Omental fat pad (tissue), 4 donors: ENCODE measurements at places on chromosomes 11 and 22. TPM values are rescaled to one million over a fixed set of nuclear protein-coding genes. Genes with fewer than 3 reads are reported as not detected.

DNA sequence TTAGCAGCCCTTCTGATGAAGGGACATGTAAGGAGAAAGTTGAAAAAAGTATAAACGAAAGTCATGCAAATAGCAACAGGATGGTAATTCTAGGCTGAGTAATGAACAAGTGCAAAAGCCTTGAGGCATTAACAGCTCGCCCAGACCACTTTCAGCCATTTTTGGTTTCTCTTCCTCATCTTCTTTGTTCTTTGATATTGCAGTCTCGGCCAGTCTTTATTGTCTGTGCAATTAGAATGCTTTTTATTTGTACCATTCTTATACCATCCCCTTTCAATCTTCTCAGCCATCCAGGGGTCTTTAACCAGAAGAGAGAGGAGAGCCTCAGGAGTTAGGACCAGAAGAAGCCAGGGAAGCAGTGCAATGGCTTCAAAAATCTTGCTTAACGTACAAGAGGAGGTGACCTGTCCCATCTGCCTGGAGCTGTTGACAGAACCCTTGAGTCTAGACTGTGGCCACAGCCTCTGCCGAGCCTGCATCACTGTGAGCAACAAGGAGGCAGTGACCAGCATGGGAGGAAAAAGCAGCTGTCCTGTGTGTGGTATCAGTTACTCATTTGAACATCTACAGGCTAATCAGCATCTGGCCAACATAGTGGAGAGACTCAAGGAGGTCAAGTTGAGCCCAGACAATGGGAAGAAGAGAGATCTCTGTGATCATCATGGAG lies 7.3 kb downstream of the TRIM34 start:
- no peak for DNase-seq

DNA sequence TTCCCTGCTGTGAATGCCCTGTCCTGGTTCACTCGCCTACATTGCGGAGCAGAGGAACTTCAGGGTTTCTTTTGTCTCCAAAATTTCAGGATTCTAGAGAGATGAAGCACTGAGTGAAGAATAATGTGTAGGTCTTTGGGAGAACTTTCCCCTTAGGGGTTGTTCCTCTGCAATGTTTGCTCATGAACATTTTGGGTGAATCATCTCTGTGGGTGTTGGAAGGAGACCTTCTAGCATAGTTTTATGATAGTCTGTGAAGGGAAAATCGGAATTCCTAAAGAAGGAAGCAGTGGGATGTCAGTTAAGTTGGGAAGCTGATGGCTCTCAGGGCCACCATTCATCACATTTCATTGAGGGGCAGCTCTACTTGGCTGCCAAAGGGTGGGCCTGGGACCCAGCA lies 64.8 kb downstream of the MIAT start:
- no peak for DNase-seq

Gene CRYBB2
- total RNA-seq = not detected

Gene CHRM1
- total RNA-seq = not detected

DNA sequence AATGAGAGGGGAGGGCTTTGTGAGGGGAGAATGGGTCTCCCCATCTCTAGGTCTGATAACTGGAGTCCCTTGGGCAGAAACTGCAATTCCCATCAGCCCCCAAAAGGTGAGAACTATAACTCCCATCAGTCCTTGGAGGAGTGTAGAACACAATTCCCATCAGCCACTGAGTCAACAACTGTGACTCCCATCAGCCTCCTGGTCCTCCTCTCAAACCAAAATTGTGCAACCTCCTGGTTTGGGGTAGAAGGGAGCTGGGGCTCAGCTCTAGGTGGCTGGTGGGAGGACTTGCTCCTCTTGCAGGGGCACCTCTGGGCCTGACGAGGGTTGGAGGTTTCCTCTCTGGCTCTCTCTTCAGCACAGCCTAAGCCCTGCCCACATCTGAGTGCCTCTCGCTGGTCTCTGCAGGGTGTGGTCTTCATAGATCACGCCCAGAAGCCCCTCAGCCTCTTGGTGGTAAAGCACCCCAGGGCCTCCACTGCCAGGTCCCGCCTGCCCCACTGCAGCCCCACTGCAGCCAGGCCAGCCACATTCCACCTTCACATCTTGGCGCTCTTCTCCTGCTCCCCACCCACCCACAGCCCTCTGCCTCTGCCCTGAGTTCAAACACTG lies 18.5 kb downstream of the SLC22A12 start:
- no peak for DNase-seq

Gene USP2
- 18.7 TPM for total RNA-seq

- no peak for DNase-seq
Observed at GRCh38 chr11:133476570-133477250, 55.6 kb downstream of the OPCML start.

Gene HTR3B
- total RNA-seq = not detected

DNA sequence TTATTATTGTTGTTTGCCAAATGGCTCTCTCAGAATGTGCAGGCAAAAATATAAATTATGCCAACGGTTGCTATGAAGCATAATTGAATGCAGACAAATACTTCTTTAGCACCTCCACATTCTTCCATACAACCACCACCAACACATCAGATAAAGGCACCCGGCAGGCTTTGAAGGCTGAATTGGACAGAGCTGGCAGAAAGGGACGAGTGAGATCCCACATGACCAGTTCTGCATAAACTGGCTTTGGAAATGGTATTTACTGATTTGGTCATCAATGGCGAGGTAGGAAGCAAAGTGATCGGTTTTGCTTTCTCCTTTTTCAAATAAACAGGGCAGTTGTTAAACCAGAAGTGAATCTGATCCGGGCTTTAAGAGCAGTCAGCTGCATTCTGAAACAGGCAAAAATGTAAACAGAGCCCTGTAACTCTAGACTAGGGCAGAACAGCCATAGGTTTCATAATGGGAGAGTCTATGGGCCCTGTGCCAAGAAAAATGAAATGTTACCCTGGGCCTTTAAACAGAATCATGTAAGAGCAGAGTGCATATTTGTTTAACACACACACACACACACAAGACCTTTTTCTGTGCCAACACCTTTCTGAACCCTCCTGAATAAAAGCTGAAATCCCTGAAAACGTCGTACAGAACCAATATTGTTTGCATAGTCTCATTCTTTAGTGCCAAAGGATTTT lies 97.7 kb downstream of the MPPED2 start:
- no peak for DNase-seq

DNA sequence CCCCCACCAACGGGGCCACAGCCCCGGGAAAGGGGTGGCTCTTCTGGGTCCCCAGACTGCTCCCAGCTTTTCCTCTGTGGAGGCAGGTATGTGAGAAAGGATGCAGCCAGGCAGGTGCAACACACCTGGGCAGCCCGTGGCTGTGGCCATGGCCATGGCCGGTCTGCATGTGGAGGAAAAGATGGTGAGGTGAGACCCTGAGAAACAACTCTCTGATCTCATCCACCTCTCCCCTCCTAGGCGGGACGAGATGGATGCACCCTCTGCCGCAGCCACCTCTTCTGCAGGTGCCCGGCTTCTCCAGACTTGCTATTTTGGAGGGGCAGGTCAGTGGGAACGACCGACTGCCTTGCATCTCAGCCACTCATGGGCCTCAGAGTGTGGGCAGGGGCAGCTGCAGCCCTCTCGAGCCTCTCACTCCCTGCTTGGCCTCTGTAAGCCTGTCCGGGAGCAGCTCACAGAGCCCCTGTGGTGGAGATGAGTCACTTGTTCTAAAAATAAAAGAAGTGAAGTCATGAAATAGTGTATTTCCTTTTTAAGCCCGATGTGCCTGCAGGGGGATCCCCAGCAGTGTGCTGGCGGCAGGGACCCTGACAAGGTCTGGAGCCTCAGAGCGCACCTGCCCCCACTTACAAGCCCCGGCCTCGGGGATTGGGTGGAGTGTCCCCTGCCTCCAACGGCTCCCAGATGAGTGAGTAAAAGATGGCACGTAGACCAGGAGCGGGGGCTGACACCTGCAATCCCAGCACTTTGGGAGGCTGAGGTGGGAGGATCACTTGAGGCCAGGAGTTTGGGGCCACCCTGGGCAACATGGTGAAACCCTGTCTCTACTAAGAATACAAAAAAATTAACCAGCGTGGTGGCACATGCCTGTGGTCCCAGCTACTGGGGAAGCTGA lies 10.7 kb downstream of the SMIM38 start:
- no peak for DNase-seq

- DNase-seq = no peak
Observed at GRCh38 chr22:25482868-25483639, 81.4 kb upstream of the GRK3 start.

- no peak for DNase-seq
Observed at GRCh38 chr11:85495918-85496317, 131.2 kb downstream of the DLG2 start.

DNA sequence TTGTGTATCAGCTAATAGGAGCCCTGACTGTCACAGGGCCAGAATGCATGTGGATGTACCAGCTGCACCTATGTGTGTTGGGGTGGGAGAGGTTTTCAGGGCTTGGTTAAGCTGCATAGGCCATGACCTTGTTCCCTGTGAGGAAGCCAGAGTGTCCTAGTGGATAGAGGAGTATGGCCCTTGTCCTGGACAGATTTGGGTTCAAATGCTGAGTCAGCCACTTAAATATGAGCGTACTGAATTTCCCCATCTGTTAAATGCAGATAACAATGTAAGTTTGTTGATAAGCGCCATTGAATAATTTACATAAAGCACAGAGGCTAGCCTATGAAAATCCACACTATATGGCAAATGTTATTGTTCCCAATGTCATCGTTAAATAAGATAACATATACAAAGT lies 74.4 kb downstream of the PANX1 start:
- no peak for DNase-seq

DNA sequence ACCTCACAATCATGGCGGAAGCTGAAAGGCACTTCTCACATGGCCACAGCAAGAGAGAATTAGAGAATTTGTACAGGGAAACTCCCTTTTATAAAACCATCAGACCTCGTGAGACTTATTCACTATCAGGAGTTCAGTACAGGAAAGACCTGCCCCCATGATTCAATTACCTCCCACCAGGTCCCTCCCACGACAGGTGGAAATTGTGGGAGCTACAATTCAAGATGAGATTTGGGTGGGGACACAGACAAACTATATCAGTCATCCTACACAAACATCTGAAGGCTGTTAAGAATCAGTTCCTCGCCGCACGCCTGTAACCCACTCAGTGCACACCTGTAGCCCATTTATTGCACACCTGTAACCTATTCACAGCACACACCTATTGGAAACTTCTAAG lies 39.8 kb downstream of the CHST1 start:
- DNase-seq = no peak

GRCh38 chr11:63240791-63241379 lies 2.5 kb downstream of the SLC22A25 start:
- no peak for DNase-seq

Gene YPEL1
- total RNA-seq = 3.4 TPM

DNA sequence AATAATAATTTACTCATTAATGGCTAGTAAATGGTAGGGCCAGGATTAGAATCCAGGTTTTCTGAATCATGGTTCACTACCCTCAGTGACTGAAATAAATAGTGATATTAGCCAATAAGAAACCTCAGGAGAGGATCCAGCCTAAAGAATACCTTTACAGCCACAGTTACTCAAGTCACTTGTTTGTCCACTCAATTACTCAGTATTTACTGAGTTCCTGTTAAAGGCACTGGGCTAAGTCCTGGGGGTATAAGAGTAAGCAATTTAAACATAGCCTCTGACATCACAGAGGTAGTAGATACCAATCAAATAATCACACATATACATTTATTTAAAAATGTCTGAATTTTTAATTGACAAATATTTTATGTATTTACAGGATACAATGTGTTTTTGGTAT lies 56.8 kb upstream of the GAB2 start:
- no peak for DNase-seq

DNA sequence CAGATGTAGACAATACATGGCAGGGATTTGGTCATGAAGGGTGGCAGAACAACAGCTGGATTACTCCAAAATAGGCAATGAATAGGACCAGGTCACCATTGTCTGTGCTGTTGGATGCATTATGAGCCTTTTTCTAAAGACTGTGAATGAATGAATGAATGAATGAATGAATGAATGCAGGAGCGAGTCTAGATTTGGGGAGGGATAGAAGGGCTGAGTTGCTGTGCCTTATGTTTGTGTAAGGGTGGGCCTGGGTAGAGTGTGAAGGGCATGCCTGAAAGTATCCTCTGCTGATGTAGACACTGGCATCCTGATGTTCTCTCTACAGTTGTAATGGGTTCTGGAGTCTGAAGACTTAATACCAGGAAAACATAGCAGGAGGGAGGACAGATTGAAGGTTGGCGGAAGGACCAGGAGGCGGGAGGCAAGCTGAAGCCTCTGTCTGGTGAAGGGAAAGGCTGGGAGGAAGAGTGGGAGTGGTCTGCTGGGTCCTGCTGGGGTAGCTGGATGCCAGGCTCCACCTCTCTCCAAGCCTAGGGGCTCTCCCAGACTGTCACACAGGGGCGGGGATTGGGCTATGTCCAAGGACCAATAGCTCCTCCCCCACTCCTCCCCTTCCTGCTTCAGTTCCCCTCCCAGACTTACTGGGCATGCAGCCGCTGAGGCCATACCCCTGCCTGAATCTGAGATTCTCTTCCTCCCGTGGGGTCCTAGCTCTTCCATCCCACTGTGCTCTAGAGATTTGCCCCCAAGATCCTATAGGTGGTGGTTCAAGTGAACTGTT lies 4.8 kb downstream of the TRIM3 start:
- peak; percentile 63 for DNase-seq

DNA sequence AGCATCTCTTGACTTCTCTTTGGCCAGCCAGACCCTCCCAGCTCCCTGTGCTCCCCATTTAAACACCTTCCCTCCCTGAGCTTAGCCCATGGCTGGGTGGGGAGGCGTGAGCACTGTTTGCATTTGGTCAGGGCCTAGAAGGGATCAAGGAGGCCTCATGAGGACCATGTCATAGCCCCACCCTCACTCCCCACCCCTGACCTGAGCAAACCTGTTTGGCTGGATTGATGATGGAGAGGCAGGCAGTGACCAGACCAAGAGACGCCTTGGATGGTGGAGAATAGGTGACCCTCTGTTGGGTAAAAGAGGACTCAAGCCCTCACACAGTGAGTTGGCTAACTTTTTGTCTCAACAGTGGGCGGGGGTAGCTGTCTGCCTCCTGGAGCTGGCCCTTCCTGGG lies 49.9 kb downstream of the ST3GAL4 start:
- DNase-seq = no peak

DNA sequence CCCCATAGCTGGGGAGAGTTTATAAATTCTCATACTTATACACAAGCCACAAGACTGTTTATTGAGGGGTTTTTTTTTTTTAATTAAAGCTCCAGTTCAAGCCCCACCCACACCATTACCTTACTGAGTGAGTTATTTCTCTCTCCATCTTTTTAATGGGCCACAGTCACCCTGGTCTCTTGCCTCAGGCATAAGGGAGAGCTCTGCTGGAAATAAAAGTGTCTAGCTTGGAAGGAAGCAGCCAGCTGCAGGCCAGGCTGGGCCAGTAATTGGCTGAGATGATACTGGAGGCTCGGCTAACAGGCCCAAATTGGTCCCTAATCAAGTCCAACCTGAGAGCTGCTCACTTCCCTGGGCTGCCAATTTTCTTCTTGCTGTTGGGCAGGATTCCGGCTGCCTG lies 174.1 kb downstream of the INSC start:
- no peak for DNase-seq

- DNase-seq = no peak
Observed at GRCh38 chr22:31584804-31585160, 77.2 kb downstream of the PISD start.

Gene KCNC1
- total RNA-seq = not detected

Gene OR8G5
- not detected for total RNA-seq

Gene HOATZ
- not detected for total RNA-seq

- no peak for DNase-seq
Observed at GRCh38 chr11:69497221-69497787, 15.8 kb downstream of the LINC01488 start.

GRCh38 chr22:19344420-19344819 lies 52.9 kb upstream of the CLTCL1 start:
- DNase-seq = no peak
